LoVo (cell line): ENCODE measurements at places on chromosomes 2 and 18.
A peak's percentile ranks its signal among the peaks of the same experiment; 100 is the strongest.

GRCh38 chr2:70514612-70515055, 39.0 kb downstream of the TGFA start:
- DNase-seq, result peak; percentile 66

- DNase-seq, result no peak
Measured at GRCh38 chr18:75130591-75131328, 78.2 kb downstream of the PTGR3 start.

DNA sequence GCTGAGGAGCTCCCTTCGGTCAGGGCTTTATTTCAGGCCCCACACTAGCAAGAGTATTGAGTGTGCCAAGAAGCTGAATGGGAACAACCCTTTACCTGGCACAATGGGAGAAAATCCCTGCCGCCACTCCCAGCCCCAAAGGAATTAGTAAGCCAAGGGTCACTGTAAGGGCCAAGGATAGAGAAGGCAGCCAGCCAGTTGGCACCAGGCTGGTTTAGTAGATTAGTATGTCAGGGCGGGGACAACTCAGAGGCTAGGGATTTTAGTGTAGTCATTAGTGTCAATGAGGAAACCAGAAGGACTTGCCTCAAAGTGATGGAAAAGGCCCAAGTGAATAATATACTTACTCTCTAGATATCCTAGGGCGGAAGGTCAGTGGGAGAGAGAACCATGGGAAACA, 34.9 kb upstream of the CYP26B1 start:
- DNase-seq, result peak; percentile 24

DNA sequence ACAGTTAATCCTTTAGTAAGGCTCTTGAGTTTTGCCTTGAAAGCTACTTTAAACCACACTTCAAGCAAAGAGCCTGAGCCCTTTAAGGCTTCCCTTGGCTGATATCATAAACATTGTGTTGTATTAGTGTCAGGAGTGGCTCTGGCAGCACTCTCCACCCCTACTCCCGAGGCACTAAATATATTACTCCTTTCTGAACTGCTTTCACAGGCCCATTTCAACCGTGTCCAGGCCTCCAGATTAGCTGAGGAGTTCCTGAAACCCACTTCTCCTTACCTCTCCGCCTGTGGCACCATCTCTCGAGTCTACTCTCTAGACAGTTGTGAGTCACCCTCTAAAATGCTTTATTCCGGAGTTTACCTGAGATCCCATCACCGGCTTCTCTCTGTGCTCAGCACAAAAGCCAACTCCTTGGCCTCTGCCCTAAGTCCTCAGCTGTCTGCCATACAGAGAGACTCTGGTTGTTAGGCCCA, 14.4 kb upstream of the STON1 start:
- no peak for DNase-seq

DNA sequence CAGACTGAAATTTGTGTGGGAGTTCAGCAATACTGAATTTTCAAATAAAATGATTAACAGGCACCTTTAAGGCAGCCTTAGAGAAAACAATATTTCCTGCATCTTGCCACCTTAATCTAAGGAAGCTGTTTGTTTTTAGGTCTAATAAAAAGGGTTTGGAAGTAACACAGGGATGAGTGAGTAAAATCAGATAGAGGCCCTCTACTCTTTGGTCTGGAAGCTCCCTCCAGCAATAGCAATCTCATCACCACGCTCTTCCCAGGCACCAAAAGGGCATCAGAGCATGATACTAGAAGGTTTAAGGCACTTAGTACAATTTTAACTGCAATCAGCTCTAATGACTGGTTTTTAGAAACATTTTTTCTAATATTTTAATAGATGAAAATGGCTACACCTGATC, 155.6 kb downstream of the VWC2L start:
- DNase-seq, result no peak

- no peak for DNase-seq
Measured at GRCh38 chr2:52563151-52563550, 1204.5 kb upstream of the CHAC2 start.

DNA sequence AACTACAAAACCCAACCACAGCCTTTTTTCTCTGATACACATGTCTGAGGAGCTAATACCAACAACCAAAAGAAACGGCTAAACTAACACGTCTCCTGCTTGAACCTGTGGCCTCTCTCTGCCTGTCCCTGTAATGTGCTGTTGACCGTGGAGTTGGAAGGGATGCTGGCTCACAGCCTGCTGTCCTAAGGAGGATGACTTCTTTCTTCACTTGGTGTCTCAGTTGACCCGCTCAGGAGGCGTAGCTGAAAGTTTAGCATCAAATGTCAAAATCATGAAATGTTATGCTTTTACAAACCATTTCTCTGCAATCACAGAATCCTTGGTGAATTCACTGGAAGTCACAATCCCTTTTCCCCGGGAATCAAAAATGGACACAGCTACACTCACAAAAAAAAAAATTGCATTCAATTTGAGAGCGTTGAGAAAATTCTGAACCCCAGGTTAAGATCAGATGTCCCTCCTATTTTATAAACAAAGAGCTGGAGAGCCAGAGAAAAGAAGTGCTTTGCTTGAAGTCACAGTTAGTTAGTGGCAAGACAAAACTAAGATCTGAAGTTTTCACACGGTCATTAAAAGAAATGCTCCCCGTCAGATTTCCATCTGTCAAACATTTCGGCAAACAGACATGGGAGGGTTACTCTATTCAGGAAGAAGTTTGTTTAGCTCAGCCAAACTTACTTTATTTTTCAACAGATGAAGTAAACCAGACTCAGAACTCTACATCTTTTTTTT, 74.3 kb downstream of the IRS1 start:
- no peak for DNase-seq

DNA sequence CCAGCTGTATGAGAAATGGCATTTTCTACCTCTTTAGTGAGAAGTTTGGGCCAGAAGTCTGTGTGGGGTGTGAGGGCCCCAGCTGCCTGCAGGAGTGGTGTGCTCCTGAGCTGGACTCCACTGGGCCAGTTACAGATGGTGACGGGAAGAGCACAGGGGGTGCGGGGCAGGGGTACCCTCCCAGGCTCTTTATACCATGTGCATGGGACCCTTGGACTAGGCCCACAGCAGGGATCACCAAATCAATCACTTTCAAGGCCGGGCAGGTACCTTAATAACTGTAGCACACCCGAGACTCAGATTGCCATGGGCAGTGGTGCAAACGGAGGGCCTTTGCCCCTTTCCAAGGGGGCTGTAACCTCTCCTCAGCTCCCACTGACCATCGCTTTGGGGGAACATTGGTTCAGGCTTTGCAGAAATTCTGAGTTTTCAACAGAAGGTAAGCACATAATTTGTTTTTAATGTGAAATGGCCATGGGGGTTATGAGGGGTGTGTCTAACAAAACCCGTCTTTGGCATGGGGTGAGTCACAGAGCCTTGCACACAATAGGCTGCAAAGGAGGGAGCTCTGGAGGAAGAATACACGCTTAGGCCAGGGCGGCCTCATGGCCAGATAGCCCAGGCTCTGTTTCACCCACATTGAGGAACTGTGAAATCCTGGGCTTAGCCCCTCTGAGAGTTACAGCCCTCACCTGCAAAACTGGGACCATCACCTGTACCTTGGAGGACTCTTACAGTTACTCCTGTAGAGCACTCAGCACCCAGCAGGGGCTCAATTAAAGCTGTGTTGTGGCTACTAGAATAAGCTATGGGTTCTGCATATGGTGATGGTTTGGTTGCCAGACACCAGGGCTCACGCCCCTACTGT, 141.0 kb upstream of the BCL2L11 start:
- DNase-seq, result no peak

DNA sequence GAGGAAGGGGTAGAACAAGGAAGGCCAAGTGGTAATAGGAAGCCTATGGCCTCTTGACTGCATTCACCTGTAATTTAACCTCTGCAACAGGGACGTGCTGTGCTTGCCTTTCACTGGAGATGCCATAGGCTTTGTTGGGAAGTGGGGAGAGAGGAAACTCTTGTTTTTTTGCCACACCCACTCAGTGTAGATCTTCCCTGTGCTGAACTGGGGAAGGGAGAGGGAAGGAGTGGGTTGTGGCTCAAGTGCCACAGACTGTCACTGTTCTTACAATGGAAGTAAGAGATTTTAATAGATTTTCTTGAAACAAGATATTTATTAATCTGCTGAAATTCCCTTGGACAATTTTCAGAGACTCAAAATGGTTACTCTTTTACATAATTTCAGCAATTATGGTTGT, 127.3 kb downstream of the FAM210A start:
- no peak for DNase-seq

- DNase-seq, result peak; percentile 30
Measured at GRCh38 chr2:163778045-163778781, 42.4 kb upstream of the FIGN start.

- DNase-seq, result no peak
Measured at GRCh38 chr2:136375017-136375901, 257.3 kb upstream of the CXCR4 start.

DNA sequence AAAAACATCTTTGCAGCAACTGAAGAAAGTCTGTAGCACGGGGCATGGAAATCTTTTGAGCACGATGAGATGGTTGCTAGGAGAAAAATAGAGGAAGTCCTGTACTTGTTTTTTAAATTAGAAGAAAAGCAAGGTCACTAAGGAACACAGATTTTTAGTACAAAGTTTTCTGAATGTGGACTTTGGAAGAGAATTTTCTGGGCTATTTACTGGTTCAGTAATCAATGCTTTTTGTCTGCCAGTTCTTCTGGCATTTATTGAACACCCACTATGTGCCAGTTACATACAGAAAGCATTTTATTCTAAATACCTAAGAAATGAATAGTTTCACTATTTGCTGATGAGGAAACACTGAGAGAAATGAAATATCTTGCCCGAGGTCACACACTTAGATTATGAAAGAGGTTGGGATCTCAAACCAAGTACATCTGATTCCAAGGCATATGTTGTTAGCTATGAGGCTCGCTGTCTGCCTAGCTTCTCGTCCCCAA, 15.6 kb upstream of the MAP3K20 start:
- DNase-seq, result no peak

- no peak for DNase-seq
Measured at GRCh38 chr2:110818767-110819481, 86.6 kb downstream of the ACOXL start.

- DNase-seq, result peak; percentile 14
Measured at GRCh38 chr18:11850821-11851145, 430 bp upstream of the CHMP1B start.

DNA sequence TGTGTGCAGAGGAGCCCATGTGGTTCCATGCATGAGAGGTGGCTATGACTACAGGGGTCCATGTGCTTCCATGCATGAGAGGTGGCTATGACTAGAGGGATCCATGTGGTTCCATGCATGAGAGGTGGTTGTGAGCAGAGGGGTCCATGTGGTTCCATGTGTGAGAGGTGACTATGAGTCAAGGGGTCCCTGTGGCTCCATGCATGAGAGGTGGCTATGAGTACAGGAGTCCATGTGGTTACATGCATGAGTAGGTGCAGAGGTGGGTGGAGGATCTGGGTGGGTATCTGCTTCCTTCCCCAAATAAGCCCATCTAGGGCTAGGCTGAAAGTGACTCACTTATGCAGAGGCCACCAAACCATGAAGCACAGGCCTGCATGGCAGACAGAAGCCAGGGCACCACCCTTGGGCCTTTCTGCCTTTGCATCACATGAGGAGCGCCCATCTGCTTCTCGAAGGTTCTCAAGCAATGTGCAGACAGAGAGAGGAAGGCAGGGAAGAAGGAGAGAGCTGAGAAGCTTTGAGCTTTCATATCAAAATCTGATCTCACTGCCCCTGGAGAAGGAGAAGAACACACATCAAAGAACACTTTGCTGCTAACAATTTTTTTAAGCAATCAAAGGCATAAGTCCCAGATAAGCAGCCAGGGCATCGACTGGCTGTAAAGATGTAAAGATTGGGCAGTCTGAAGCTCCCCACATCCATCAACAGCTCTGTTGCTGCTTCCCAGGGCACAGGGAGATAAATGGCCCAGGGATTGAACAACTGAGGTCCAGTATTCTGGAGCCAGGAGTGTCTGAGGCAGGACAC, 137.6 kb downstream of the TNS1 start:
- DNase-seq, result no peak

DNA sequence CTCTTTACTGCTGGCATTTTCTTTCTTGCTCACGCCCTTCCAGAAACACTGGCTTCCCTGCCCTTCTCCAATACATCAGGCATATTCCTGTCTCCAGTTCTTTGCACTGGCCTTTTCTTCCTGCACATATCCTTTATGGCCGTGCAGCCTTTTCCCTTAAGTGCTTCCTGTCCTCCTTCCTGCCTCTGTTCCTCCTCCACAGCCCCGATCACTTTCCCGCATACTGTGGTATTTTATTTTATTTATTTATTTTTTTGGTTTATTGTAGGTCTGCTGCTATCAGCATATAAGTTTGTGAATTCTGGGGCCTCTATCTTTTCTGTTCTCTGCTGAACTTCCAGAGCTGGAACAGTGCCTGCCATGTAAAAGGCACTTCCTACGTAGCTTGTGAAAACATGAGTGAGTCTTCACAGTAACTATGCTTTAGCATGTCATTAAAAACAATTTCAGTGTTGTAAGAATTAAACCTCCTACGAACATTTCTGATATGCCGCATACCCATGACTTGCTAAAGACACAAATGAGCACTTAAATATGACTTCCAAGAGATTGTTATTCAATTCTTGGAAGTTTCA, 289.1 kb downstream of the TRIB2 start:
- no peak for DNase-seq

- no peak for DNase-seq
Measured at GRCh38 chr18:74155276-74155675, 7.0 kb downstream of the TIMM21 start.

- DNase-seq, result no peak
Measured at GRCh38 chr2:197322724-197323720, 12.4 kb upstream of the ANKRD44 start.

GRCh38 chr18:27887711-27888495, 289.0 kb downstream of the CDH2 start:
- DNase-seq, result no peak

- no peak for DNase-seq
Measured at GRCh38 chr18:48997681-48997984, 46.9 kb upstream of the SMAD7 start.

GRCh38 chr2:105843476-105844374, 99.0 kb downstream of the NCK2 start:
- DNase-seq, result no peak

DNA sequence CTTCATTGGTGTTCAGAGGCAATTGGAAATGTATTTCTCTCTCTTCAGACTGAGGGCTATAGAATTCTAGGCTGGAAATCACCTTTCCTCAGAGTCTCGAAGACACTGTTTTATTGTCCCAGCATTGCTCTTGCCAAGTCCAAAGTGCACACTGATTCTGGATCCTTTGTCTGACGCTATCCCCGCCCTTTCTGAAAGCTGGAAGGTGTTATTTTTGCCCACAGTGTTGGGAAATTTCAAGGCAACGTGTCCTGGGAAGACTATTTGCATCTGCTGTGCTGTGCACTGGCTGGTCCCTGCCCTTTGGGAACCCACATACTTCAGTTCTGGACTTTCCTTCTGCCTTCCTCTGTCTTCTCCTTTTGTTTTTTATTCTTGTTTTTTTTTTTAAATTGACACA, 190.8 kb downstream of the SH3BP4 start:
- DNase-seq, result peak; percentile 63

- no peak for DNase-seq
Measured at GRCh38 chr18:23992089-23992940, 22.2 kb upstream of the TTC39C start.
